MCF 10A (cell line): ENCODE measurements at places on chromosomes 5 and 9.
A peak's percentile ranks its signal among the peaks of the same experiment; 100 is the strongest.

DNA sequence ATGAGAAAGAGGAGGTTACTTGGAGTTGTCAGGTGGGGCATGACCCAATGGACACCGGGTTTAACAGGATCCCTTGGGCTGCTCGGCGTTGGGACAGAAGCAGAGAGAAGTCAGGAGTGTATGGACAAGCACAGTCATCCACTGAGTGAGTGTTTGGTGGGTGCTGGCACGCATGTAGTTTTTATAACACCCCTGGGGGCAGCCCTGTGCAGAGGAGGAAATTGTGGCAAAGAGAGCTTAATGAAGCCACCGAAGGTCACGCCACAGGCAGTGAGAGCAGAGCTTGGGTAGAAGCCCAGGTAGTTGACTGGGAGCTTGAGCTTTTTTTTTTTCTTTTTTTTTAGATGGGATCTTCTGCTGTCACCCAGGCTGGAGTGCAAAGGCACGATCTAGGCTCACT, 43.2 kb upstream of the IER5L start:
- H3K27me3 ChIP-seq = no peaks in the 10 kb centered on the region
- peaks cover 4% of the 10 kb centered on the region for H3K4me1 ChIP-seq
- no peak overlapping the region for H3K27ac ChIP-seq
- H3K36me3 ChIP-seq = peaks cover 5% of the 10 kb centered on the region

- peaks cover 82% of the 10 kb centered on the region for H3K36me3 ChIP-seq
- H3K4me1 ChIP-seq = no peaks in the 10 kb centered on the region
- no peaks in the 10 kb centered on the region for H3K27me3 ChIP-seq
- no peak overlapping the region for H3K27ac ChIP-seq
- H3K4me3 ChIP-seq = no peak overlapping the region
Observed at GRCh38 chr5:141574122-141574510, 44.7 kb downstream of the DIAPH1 start.

- H3K36me3 ChIP-seq = no peaks in the 10 kb centered on the region
- no peak for DNase-seq
- peaks cover 9% of the 10 kb centered on the region for H3K27me3 ChIP-seq
Observed at GRCh38 chr5:76312783-76313182, 90.3 kb upstream of the IQGAP2 start.

GRCh38 chr5:168227973-168228615, 63.4 kb upstream of the WWC1 start:
- H3K36me3 ChIP-seq = no peaks in the 10 kb centered on the region
- peak; percentile 23 for DNase-seq
- H3K27ac ChIP-seq = no peak overlapping the region
- peaks cover 16% of the 10 kb centered on the region for H3K27me3 ChIP-seq
- no peak overlapping the region for H3K4me3 ChIP-seq

DNA sequence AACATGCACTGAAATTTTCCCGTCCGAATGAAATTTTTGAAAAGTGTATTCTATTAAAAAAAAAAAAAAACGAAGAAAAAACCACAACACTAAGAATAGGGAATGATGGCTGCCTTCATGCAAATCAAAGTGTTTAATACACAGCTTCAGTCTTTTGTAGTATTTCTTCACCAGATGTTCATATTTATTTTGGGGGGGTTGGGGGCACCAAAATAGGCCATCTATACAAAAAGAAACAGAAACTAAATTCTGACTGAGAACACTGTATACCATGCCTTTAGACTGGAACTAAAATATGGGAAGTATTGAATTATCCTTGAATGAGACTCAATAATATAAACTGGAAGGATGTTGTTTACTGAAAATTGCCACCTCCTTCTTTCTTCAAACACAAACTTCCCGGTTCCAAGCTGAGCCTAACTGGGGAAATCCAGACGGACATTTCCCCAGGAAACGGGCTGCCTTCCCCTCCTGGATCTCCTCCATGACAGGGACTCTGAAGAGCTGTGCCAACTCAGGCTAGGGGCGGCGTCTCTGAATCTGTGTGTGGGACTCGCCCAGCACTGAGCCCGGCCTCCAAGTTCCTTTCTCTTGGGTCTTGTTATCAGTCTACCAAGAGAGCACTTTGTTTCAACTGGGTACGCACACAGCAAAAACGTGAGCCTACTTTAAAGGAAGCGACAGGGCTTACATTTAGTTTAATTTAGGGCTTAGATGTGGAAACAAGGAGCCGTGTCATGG, 511.3 kb upstream of the ADAMTS16 start:
- no peak overlapping the region for H3K27ac ChIP-seq
- no peaks in the 10 kb centered on the region for H3K4me1 ChIP-seq
- H3K4me3 ChIP-seq = no peak overlapping the region
- no peak for DNase-seq
- no peaks in the 10 kb centered on the region for H3K27me3 ChIP-seq
- H3K36me3 ChIP-seq = no peaks in the 10 kb centered on the region

GRCh38 chr5:140953234-140953633, 13.0 kb upstream of the PCDHAC2 start:
- no peak for DNase-seq
- no peak overlapping the region for H3K4me3 ChIP-seq
- H3K36me3 ChIP-seq = no peaks in the 10 kb centered on the region
- H3K27ac ChIP-seq = no peak overlapping the region

DNA sequence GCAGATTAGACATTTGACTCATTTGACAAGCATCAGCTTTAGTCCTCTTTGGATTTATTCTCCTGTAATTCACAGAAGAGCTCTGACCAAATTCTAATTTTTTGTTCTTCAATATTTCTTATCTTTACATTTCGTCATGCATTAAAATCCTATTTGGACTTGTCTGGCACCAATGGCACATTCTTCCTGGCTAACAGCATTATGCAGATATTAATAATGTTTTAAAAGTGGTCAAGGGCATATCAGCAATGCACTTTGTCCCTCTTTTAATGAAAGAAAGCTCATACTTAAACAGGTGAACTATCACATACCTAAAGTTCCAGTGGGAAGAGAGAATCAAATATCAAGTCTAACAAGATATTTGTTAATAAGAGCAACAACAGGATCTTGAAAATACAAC, 270.4 kb downstream of the ARL15 start:
- DNase-seq = no peak
- H3K27ac ChIP-seq = no peak overlapping the region
- H3K4me3 ChIP-seq = no peak overlapping the region
- no peaks in the 10 kb centered on the region for H3K36me3 ChIP-seq
- no peaks in the 10 kb centered on the region for H3K4me1 ChIP-seq
- no peaks in the 10 kb centered on the region for H3K27me3 ChIP-seq

DNA sequence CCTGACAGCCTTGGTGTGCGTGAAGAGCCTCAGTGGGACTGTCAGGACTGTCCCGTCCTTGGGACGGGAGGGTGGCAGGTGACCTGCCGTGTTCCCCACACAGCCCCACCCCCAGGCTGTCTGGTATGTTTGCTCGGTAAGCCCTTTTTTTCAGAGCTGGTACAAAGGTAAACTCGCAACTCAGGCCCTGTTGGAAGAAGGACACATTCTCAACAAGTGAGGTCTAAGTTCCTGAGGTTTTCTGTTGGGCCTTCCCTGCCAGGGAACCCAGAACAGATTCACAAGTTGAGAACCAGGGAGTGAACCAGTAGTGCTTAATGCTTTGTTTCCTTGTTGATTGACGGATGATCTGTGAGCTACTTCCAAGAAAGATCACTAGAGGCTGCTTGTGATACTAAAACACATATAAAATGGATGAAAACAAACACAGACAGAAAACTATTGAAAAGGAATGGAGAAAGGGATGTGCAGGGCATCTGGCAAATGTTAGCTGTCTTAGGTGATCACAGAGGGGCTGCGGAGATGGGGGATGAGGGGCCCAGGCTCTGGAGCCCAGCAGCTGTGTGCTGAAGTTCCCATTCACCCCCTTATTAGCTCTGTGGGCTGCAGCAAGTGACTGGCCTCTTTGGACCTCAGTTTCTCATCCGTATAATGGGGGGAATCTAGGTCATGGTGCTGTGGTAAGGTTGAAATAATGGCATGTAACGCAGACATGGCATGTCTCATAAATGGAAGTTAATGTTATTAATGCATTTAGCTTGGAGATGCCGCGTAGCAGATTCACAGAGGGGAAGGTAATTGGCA, 2.7 kb downstream of the NDST1 start:
- peaks cover 8% of the 10 kb centered on the region for H3K36me3 ChIP-seq
- no peaks in the 10 kb centered on the region for H3K27me3 ChIP-seq
- H3K27ac ChIP-seq = peak overlapping the region; percentile 78

DNA sequence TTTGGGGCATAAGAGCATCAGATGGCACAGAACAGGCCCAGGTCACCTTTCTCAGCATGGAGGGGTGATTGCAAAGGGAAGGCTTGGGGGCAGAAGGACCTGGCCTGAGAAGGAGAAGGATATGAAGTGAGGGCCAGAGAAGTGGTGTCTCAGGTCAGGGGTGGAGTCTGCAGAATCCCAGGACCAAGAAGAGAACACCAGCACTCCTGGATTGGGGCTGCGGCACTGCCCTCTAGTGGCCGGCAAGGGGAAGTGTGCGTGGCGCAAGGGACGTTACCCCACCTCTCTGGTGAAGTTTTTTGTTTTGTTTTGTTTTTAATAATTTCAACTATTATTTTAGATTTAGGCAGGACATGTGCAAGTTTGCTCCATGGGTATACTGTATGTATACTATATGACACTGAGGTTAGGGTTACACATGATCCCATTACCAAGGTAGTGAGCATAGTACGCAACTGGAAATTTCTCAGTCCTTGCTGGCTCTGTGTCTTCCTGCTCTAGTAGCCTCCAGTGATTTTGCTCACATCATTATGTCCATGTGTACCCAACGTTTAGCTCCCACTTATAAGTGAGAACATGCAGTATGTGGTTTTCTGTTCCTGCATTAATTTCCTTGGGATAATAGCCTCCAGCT, 1548.6 kb downstream of the EFNA5 start:
- DNase-seq = peak; percentile 43
- no peaks in the 10 kb centered on the region for H3K36me3 ChIP-seq
- no peak overlapping the region for H3K27ac ChIP-seq
